ENCODE measurements at places on chromosomes 3 and 15.

DNA sequence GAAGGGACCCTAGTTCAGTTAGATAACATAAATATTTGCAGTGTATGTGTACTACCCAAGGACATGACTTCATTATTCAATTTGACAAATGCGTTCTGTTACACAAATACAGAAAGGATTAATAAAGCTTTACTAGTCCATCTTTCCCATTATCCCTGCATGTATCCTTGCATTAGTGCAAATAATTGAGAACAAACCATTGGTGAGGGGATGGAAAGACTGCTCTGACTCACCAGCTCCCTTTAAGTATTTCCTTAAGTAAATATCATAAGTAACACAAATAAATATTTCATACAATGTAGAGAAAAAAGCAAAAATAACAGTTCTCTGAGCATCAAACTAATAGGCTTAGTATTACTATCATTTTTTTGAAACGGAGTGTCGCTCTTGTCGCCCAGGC lies 1.9 kb upstream of the GPD1L start:
- no peak for DNase-seq

DNA sequence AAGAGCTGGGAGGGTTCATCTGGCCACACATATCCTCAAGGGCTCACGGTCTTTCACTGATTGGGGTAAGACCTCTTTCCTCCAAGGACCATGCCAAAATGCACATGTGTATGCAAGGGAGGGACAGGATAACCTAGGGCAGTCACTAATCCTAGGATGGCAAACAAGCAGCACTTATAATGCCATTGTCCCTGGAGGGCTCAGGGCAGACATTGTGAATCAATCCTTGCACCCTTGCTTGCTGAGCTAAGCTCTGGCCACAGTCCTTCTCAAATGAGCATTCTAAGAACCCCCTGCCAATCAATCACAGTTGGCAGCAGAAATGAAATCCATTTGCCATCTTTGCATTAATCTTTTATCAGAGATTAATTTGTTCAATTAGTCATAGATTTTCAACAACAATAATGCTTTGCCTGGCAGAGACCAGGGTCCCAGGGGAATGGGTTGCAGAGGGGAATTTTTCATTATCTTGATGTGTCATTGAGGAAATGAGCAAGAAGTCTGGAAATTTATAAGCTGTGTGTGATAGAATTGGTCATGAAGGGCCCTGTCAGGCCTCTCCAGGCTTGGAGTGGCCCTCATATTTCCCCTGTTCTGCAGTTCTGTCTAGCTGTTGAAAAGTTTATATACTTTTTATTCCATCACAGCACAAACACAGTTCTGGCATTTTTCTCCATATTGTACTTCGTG lies 57.2 kb upstream of the KY start:
- no peak for DNase-seq

DNA sequence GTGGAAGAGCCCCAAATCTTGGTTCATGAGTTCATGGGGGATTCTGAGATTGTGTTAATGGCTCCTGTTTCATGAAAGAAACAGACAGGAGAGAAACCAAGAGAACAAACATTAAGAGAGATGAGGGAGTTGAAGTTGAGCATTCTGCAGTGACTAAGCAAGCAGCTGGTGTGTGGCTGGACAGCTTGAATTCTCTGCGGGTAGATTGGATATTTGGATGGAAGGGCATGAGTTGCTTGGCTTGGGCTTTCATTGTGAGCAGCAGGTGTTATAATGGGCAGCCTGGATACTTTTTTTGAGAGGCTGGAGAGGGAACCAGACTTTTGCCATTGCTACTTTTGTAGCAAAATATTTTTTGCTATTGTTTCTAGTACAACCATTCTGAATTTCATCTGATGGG lies 346.8 kb upstream of the SATB1 start:
- DNase-seq = no peak

- no peak for DNase-seq
These were observed 13.3 kb upstream of the PTX3 start for GRCh38 chr3:157423337-157423736.

- DNase-seq = no peak
These were observed 15.0 kb upstream of the KCNMB3 start for GRCh38 chr3:179265875-179266274.

- DNase-seq = no peak
These were observed 114.4 kb downstream of the LPP start for GRCh38 chr3:188268336-188268735.

GRCh38 chr15:60297047-60297446 lies 100.7 kb downstream of the ANXA2 start:
- no peak for DNase-seq

DNA sequence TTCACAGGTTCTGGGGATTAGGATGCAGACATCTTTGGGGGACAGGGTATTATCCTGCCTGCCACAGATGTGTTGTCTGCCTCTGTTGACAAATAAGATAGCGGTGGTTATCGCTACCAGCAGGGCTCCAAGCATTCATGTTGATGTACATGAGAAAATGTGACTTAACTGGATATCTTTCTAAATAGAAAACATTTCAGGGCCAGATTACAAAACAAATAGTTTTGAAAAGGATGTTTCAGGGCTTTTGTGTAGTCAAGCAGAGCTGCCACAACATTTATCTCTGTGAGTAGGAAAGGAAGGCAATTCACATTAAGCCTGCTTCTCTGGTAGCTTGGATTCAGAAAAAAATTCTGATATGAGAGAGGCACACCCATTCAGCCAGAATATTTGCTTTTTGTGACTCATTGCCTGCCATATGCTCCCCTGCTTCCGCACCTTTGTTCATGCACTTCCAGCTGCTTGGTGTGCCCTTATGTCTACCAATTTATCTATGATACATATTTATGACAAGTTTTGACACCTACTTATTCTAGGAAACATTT lies 22.8 kb downstream of the PLS1 start:
- no peak for DNase-seq

- no peak for DNase-seq
These were observed 410.8 kb downstream of the GAP43 start for GRCh38 chr3:116034086-116034485.

DNA sequence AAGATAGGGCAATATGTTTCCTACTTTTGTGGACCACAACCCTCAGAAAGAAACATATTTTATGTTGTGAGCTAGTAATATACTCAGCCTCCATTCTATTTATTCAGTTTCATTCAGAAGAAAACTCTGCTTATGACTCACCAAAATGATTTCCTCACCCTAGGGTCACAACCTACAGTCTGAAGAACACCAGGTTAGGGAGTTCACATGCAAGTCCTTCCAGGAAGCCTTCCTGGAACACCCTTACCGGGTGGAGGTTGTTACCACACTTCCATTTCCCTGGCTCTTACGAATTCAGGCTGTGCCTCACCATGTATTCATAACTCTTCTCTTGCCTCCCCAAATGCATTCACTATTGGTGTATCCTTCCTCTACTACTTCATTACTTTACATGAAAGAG lies 228.0 kb upstream of the ADAMTS9 start:
- DNase-seq = no peak

DNA sequence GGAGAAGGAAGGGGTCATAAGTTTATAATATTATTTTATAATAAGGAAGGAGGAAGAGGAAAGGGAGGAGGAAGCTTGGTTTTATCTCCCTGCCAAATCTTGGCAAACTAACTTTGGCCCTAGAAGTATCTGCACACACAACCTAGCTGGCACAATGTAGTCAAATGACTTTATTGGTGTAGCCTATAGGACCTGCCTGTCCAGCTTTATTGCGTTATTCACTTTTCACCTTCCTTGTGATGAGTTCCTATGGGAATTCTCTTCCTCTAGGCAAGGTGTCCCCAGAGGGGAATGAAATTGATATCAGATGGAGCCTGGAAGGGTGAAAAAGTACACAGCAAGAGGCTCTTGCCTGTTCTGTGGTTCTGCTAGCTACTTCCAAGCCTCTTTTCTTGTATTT lies 111.2 kb upstream of the SLC25A36 start:
- DNase-seq = no peak

DNA sequence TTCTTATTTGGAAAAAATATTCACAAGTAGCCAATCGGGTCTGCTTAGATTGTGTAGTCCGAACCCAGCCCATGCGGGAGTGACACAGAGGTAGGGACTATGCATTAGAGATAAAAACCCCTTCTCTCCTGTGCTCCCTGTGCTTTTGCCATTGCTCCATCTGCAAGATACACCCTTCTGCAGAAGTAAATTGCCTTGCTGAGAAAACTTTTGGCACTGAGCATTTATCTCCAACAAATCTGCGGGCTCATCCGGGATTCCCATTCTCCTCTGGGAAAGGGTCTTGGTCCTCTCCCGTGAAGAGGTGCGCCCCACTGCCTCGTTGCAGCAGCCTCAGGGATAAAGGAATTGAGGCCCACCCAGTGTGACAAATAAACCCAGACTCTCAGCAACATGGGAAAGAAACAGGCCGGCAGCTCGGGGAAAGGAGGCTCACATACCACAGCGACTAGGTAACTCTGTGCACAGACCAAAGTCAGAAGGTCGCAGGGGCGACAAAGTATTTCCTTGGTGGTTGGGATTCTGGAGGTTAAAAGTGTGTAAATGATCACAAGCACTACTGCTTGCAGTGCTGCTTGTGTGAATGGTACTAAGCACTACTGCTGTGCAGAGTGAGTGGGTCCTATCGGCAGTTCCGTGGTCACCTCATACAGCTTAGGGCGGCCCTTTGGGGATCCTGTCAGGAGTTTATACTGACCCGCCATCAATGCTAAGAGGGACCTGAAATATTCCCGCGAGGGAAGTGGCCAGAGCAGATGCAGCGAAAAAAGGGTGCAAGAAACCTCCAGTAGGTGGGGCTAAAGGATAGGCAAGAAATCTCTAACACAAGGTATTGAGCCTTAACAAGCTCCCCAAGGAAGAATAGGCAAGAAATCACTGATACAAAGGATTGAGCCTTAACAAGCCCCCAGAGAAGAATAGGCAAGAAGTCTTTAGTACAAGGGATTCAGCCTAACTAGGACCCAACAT lies 54.3 kb downstream of the GSK3B start:
- no peak for DNase-seq

GRCh38 chr3:53728606-53729005 lies 117.6 kb downstream of the CHDH start:
- DNase-seq = no peak

DNA sequence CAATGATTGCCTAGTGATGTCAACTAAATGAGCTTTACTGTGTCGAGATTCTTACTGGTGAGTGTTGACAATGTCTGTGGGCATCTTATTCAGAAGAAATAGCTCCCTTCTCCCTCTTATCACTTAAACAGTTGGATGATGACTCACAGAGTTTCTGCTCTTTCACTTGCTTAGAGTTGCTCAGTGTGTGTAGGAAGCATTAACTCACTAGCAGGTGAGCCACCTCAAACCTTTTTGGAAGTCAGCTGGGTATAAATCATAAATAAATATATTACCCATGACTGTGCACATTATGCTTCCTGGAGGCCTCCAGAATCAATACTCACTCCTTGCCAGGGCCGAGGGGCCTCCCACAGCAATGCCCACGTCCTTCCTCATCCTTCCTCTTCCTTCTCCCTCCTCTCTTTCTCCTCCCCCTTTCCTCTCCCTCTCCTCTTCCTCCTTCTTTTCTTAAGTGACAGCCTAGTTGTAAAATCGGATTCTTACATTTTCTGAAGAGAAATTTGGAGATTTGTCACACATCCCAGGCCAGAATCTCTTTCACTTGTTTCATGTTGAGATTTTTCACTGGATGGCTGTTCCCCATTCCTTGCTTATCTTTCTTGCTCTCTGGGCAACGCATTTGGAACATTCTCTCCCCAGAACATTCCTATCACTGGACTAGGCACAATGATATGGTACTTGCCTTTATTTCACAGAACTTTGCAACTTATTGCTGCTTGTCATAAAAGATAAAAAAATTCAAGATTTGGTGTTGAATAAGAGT lies 17.5 kb downstream of the SHC4 start:
- DNase-seq = no peak

GRCh38 chr15:97319291-97319690 lies 641.2 kb upstream of the ARRDC4 start:
- DNase-seq = no peak

DNA sequence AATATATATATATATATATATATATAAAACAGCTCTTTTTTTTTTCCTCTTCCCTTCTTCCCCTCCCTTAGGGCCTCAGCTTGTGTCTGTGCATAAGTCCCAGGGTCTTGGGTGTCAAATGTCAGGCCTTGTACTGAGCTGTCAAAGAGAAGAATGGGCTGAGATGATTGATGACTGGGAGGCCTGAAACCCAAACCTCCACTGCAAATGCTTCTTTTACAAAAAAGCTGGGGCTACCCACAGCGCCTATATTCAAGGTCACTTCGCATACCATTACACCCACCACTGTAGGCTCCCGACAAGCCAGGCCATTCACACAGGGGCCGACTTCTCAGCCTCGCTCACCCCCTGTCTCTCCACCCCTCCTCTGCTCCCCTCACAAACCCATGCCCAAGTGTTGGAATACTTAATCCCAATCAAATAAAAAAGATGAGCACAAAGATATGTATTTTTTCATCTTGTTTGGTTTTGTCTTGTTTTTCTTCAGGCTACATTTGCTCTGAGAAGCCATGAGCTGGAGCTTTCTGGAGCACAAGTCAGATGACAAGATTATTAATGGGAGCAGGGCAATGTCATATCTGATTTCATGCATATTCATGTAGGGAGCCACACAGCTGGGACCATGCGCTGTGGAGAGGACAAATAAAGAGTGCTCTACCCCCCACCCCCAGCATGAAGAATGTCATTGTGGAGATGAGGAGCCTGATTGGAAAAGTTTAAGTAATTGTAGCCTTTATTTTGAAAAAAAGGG lies 614.4 kb upstream of the NR2F2 start:
- no peak for DNase-seq

- DNase-seq = no peak
These were observed 75.0 kb downstream of the CORO2B start for GRCh38 chr15:68653801-68654200.

GRCh38 chr3:14601692-14602005 lies 49.9 kb upstream of the CCDC174 start:
- DNase-seq = no peak

DNA sequence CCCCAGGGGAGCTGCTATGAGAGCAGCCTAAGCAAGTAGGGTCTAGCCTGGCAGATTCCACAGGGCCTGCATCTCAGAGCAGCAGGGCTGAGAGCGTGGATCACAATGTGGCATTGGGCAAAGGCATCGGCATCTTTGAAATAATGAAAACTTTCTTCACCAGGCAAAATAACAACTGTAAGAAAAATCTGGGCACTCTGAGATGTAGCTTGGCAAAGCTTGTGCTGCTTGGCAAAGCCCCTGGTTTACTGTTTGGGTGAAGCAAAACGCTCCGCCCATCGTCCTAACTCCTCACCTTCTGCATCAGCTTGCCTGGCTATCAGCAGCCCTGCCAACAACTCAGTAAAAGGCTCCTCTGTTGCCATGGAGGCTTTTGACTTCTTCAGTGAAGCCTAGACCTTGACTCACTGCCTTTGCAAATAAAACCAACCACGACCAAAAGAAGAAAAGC lies 212.8 kb upstream of the EIF1B start:
- no peak for DNase-seq

GRCh38 chr3:178508443-178508825 lies 27.8 kb upstream of the KCNMB2 start:
- DNase-seq = no peak
